ENCODE measurements at places on chromosomes 1 and 21.

- no peak for DNase-seq
Observed at GRCh38 chr1:4684864-4685522, 30.6 kb downstream of the AJAP1 start.

- no peak for DNase-seq
Observed at GRCh38 chr1:4931486-4931885, 277.1 kb downstream of the AJAP1 start.

- DNase-seq: no peak
Observed at GRCh38 chr1:75130865-75131564, 3.2 kb upstream of the LHX8 start.

DNA sequence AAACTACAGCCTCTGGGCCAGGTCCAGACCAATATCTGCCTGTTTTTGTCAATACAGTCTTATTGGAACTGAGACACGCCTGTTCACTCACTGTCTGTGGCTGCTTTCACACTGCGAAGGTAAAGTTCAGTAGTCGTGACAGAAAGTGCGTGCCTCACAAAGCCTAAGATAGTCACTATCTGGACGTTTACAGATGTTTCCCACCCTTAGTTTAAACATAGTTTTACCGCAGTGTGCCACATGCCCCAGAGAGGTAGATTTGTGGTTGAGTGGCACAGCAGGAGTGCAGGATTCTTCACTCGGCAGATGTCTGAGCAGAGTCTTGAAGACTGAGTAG is 61.9 kb downstream of the NFASC start:
- no peak for DNase-seq

- no peak for DNase-seq
Observed at GRCh38 chr1:36947384-36947783, 86.9 kb downstream of the GRIK3 start.

- DNase-seq: no peak
Observed at GRCh38 chr21:43971992-43972255, 40.2 kb upstream of the TRAPPC10 start.

GRCh38 chr1:93360111-93360510 is 14.4 kb downstream of the DR1 start:
- no peak for DNase-seq

- no peak for DNase-seq
Observed at GRCh38 chr1:175198332-175198731, 5.8 kb upstream of the KIAA0040 start.

DNA sequence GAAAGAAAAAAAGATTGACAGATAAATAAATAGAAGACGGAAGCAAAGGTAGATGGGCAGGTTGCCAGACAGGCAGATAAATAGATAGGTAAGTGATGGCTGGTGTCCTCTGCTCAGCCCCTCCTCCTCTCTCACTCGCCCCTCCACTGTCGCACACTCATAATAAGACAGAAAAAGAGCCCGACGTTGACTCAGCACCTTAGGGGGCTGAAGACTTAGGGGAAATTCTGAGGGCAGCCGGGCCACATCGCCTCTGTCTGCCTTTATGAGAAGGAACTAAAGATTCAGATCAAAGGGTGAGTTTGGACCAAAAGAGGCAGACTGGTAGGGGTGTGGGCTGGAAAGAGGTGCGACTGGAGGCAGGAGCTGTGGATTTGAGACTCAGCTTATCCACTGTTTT is 158.1 kb upstream of the IGSF21 start:
- DNase-seq: no peak

- DNase-seq: no peak
Observed at GRCh38 chr1:165632491-165632890, 1.5 kb downstream of the MGST3 start.

Measured in omental fat pad (tissue), 4 donors.